Stimulated activated CD8-positive, alpha-beta memory T cell treated with anti-CD3 and anti-CD28 coated beads, Interleukin-4, amount 100 ng/mL, for 1 hour (primary cell): ENCODE measurements at places on chromosomes 7 and 10.

DNA sequence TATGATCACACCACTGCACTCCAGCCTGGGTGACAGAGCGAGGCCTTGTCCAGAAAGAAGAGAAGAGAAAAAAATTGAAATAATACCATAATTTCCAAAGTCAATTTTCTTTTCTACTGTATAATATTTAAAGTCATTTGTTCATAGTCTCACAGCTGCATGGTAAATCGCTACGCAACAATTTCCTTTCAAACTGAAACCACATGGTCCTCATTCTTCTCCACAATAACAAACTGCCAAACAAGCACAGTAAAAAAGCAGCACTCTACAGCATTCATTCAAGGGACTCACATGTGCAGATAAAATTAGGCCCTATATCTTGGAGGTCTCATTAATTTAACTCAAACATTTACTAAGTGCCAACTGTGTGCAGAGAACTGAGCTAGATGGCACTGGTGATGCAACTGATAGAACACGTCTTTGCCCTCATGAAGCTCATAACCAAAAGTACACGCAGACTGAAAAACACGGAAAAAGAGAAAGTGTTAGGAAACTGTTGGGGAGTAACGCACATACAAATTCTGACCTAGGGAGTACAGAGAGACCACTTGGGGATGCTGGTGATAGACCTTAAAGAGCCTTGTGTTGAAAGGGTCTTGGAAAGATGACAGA lies 68.4 kb upstream of the SRRM3 start:
- no peak for DNase-seq

GRCh38 chr10:77007834-77008233 lies 629.8 kb downstream of the KCNMA1 start:
- no peak for DNase-seq

DNA sequence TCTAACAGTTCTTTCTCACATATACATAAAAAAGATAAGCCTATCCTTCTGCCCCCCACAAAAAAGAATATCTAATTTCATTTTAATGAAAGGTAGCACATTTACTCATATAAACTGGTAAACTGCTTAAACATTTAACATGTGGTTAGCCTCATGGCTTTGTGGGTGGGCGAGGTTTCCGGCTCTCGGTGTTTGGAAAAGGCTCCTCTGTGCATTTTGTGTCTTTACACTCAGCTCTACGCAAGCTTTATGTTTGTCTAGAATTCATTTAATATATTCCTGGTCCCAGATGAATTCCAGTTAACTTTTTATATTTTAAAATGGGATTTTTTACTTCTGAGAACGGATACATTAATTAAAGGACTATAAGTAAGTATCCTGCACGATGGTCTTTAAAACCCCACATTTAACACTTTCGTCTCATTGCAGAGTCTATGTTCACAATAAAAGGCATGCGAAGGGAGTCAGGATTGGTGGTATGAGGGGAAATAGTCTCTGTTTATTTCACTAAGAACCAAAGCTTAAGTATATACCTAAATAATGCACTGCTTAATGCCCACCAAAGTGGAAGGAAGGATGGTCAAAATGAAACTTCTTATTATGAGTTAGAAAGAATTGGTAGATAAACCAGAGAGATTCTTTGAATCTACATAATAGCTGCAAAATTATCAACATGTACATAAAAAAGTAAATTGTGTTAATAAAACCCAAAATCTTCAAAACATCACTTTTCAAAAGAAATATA lies 197.2 kb downstream of the CRPPA start:
- peak; percentile 9 for DNase-seq

GRCh38 chr7:141511316-141511675 lies 39.9 kb upstream of the AGK start:
- no peak for DNase-seq

- no peak for DNase-seq
Measured at GRCh38 chr7:34277016-34277802, 371.9 kb downstream of the BMPER start.
